Type B pancreatic cell (in vitro differentiated cells): ENCODE measurements at places on chromosomes 1 and 21.

DNA sequence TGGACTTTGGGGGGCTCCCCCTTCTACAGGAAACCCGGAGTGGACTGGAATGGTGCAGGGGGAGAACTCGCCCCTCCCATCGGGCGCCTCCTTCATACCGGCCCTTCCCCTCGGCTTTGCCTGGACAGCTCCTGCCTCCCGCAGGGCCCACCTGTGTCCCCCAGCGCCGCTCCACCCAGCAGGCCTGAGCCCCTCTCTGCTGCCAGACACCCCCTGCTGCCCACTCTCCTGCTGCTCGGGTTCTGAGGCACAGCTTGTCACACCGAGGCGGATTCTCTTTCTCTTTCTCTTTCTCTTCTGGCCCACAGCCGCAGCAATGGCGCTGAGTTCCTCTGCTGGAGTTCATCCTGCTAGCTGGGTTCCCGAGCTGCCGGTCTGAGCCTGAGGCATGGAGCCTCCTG is at the start of gene TNFRSF14:
TSS of gene TNFRSF14 (plus strand) at position 95 of the 401 bp plus-strand sequence. CDS start at position 389, 294 bp downstream.
- DNase-seq, result no peak

DNA sequence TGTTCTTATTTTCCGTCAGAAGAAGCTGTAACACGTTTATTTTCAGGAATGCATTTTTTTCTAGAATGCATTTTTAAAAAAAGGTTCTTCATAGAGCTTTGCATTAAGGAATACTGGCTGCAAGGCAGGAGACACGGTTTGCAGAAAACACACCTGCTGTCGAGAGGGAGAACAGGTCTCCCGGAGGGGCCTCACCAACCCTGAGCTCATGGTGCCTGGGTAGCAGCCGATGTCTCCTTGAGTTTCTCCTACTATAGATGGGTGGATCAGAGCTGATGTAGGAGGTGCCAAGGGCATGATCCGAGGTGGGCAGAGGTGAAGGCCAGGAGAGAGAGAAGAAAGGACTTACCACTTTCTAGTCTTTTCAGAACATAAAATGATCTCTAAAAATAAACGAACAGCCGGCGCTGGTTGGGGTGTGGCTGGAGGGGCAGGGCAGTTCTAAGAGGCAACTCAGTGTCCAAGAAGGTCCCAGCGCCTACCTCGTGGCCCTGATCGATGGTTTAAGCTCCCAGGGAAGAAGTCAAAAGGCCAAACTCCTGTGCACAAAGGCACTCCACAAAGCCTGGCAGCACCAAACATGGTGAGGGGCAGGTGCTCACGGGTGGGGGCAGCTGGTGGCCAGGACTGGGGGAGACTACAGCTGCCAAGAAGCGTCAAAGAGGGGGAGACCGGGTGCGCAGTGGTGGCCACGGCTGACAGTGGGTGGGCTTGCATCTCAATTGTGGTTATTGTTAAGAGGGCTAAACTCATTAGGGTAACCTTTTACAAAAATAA is 12.2 kb downstream of the MORN1 start:
- no peak for DNase-seq

DNA sequence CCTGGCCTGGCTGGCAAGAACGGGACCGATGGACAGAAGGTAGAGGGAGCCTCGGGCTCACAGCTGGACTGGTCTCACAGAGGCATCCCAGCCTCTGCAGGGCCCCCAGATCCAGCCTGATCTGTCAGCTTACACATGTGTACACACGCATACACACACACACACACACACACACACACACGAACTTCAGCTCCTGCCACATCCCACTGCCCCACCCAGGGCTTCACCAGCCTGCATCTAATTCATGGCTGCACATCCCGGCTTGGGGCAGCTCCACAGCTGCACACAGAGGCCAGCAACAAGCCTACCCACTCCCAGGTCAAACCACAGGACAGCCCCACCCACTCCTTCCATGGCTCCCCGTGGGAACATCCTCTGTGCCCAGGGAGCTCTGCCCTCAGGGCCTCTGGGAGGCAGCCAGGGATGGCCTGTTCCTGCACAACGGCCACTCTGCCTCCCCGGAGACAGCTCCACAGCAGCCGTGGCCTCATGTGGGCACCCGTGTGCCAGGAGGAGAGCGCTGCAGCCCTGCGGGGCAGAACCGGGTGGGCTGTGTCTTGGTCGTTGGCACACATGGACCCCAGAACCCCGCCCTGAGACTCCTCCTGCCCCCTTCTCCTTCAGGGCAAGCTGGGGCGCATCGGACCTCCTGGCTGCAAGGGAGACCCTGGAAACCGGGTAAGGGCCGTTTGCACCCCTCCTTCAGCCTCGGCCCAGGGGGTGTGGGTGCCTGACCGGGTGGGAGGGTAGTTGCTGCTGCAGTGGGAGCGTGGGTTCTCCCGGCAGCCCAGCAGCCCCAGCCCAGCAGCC is 19.1 kb downstream of the COL6A2 start:
- peak; percentile 66 for DNase-seq

- no peak for DNase-seq
Measured at GRCh38 chr1:154863315-154864174, 6.5 kb downstream of the KCNN3 start.
